ENCODE measurements at places on chromosomes 16 and 17.

DNA sequence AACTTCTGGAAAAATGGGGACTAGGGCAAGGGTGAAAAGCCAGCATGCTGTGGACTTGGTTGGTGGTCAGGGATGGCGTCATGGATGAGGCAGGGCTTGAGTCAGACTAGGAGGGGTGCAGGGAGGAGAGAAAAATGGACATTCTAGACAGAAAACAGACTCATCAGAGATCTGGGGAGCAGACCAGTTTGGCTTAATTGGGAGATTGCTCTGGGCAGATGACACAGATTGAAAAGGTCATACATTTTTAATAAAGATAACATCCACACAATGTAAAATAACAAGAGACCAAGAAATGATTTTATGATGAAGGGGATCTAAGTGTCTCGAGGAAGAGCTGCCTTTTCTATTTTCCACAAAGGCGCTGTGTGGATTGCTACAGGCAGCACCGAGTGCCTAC lies 326.3 kb downstream of the XYLT1 start:
- no peak for DNase-seq

DNA sequence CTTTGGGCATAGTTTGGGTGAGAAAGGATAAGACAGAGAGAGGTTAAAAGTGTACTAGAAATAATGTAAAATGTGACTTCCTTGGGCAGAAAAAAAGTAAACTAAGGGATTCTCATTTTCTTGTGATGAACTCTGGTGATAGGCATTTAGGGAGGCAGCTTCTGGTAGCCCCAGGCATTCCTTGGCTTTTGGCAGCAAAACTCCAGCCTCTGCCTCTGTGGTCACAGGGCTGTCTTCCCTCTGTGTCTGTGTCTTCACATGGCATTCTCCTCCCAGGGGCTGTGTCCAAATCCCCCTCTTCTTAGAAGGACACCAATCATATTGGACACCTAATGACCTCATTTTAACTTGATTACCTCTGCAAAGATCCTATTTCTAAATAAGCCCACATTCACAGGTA lies 54.7 kb downstream of the HS3ST3B1 start:
- DNase-seq = no peak

DNA sequence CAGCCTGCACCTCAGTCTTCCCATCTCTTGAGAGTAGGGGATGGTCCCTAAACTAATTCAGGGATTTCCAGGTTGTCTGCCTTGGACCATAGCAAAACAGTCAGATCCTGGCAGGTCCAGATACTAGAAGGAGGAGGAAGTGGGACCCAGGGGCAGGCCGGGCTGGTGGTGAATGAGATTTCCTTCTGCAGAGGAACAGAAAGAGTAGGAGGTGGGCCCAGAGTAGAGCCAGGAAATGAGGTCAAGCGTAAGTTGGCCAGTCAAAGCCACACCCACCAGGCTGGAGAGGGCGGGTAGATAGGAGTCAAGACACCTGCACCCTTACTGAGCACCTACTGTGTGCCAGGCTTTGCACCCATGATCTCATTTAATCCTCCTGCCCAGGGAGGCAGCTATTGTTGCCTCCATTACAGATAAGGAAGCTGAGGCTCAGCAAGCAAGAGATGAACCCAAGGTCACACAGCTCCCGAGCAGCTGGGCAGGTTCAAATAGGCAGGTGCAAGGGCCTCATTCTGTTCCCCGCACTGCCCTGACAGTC lies 2.6 kb downstream of the CDH5 start:
- no peak for DNase-seq

GRCh38 chr16:31202414-31203375 lies at the start of gene PYCARD:
TSS of gene PYCARD (minus strand) at chr16:31202760. CDS start at chr16:31202690, 70 bp downstream.
- DNase-seq = no peak

GRCh38 chr17:35912339-35912912 lies 18.1 kb downstream of the RDM1 start:
- DNase-seq = no peak

GRCh38 chr16:75109732-75110243 lies 6.8 kb downstream of the LDHD start:
- DNase-seq = no peak

DNA sequence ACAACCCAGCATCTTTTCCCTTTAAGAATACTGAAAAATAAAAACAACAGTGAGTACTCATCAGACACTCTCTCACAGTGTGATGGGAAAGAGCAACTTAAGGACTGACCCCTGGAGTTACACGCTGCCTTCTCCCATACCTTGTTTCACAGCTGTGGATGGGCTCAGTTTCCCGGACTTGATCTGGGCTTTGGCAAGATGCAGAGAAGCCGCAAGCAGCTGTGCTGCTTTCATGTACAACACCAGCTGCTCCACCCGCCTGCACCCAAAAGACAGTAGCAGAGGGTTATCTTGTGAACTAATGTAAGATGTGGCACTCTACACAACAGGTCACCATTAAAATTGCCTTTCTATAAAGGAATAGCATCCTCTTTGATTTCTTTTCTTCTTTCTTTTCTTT lies 32.7 kb upstream of the ALDH3A1 start:
- no peak for DNase-seq

- no peak for DNase-seq
Measured at GRCh38 chr16:72626623-72627022, 421.3 kb downstream of the ZFHX3 start.
